Umbilical cord (tissue), 2 donors: ENCODE measurements at places on chromosomes 3 and 15.

- no peak for DNase-seq
Measured at GRCh38 chr3:25679642-25680302, 15.1 kb upstream of the TOP2B start.

DNA sequence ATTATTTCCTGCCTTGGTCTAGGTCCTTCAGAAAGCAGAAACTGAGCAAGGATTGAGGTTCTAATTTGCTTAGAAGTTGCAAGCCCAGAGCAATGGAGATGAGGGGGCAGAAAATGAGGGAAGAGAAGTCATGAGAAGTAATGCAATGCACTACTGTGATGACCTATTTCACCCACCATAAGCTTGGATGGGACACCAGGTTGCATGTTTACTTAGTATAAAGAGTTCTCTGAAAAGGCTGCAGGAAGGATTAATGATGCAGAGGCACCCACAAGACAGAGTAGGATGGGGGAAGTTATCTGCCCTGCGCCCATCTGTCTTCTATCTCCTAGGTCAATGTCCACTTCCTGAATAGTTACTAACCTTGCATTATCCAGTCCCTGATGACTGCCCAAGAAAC is 84.8 kb upstream of the SNRK start:
- no peak for DNase-seq

DNA sequence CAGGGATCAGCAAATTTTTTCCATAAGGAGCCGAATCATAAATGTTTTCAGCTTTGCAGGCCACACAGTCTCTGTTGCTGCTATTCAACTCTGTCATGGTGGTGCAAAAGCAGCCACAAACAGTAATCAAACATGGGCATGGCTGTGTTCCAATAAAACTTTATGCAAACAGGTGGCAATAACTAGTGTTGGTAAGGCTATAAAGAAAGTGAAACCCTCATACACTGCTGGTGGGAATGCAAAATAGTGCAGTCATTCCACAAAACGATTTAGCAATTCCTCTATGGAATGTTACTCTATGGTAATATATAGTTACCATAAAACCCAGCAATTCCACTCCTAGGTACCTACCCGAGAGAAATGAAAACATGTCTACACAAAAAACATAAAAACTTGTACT is 14.0 kb upstream of the MRPS25 start:
- DNase-seq: no peak

- DNase-seq: no peak
Measured at GRCh38 chr3:195007766-195008165, 263.2 kb downstream of the XXYLT1 start.

GRCh38 chr3:15159501-15160136 is 46.4 kb upstream of the CAPN7 start:
- no peak for DNase-seq

GRCh38 chr3:126911162-126912026 is 71.5 kb upstream of the PLXNA1 start:
- peak; percentile 42 for DNase-seq

DNA sequence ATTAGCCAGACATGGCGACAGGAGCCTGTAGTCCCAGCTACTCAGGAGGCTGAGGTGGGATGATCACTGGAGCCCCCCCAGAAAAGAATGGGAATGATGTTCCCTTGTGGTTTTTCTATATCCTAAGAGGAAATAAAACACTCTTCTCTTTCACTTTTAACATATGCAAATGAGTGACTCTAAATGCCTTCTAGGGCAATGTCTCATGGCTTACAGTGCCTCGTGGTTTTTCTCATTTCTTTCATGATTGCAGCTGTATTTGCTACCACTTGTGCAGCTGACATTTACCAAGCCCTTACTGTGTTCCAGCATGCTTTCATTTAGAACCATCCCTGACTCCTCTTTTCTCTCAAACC is 26.4 kb downstream of the STOML1 start:
- DNase-seq: peak; percentile 46

DNA sequence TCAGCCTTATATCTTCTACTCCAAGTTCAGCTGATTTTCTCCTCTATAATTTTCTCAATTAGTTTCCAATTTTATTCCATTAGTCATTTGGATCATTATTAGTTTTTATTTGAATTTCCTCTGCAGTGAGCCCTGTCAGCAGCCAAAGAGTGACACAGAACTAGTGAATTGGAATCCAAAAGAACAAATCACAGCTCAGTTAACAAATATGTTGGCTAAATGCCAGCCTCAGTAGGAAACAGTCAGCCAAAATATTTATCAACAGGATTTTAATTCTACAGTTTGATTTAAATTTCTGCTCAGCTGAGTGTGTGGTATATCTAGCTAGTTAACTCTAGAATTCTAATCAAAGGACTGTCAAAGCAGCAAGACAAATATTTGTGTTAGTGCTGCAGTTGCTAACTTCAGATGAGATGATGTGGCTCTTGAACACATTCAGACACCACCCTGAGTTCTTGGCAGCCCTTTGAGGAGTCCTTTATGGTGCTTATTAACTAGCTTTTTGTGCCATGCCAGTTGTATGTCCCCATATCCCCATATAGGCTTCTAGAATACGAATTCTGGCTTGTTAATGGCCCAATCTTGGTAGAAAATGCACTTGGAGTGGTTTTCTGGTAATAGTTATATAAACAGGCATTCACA is 194.5 kb downstream of the CPNE4 start:
- DNase-seq: no peak

DNA sequence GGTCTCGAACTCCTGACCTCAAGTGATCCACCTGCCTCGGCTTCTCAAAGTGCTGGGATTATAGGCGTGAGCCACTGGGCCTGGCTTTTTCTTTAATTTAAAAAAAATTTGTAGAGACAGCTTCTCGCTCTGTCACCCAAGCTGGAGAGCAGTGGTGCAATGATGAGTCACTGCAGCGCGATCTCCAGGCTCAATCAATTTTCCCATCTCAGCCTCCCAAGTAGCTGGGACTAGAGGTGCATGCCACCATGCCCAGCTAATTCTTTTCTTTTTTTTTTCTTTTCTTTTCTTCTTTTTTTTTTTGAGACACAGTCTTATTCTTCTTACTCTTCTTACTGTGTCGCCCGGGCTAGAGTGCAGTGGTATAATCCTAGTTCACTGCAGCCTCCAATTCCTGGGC is 19.8 kb downstream of the TUBGCP4 start:
- DNase-seq: no peak

- no peak for DNase-seq
Measured at GRCh38 chr15:100940767-100941379, 21.7 kb downstream of the LRRK1 start.

DNA sequence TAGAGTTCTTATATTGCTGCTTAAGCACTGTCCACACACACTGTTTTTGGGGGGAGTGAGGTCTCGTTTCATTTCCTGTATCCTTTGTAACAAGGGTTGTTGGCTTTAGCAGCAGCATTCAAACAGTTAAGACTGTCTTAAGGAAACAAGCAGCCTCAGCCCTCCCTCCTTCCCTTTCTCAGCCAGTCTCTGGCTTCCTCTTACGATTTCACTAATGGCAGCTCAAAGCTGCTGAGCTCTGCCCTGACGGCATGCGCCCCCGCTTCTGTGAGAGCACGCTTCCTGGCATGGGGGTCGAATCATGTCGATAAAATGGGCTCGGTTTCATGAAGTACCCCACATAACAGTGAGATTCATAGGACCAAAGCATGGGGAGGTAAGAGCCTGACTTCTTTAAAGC is 105.0 kb downstream of the KLHL25 start:
- DNase-seq: peak; percentile 88

DNA sequence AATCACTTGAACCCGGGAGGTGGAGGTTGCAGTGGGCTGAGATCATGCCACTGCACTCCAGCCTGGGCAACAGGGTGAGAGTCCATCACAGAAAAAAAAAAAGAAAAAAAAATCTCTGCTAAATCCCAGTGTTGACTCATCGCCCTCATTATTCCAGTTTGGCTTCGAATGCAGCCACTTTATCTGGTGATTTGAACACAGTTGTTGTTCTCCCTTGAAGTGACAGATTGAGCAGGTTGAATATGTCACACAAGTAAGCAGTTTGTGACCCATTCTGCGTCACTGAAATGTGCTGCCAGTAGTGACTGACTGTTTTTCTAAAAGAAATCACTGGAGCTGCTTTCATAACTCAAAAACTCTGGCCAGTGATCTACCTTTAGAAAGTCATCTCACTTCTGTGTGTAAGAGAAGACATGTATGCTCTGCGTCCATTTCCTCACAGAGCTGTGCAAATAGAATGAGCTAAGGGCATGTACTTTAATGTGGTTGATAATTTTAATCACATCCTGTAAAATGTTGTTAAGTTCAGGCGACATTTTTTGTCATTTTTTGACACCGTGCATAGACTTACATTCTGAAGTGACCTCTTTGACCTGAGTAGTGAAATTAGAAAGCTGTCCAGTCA is 12.5 kb downstream of the DOCK3 start:
- DNase-seq: no peak

DNA sequence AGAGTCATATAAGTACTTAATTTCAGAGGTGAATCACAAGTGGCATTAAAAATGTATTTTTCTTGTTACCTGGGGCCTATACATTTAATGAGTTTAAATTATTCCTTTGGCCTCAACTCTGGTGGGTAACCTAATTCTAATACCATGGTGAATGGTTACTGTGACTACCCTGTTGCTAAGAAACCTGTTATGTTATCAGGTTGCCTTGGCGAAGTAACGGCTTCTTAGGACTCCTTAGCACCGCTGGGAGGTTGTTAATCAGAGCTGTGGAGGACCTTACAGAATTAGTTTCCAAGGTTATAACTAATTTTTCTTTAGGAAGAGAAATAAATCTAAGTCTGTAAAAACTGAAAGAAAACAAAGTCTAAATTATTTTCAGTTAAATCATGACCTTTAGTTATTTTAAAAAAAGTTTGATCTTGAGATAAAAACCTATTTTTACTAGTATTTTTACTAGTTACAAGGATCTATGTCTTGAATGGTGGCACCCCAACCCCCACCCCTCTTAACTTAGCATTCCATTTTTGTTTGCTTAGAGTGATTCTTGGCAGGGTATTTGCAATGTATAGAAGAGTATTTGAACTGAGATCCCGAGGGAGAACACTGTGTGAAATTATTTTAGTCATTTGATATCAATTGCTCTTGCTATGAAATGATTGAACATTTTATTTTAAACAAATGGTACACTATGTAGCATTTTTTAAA is 155.5 kb downstream of the FNDC3B start:
- DNase-seq: no peak

DNA sequence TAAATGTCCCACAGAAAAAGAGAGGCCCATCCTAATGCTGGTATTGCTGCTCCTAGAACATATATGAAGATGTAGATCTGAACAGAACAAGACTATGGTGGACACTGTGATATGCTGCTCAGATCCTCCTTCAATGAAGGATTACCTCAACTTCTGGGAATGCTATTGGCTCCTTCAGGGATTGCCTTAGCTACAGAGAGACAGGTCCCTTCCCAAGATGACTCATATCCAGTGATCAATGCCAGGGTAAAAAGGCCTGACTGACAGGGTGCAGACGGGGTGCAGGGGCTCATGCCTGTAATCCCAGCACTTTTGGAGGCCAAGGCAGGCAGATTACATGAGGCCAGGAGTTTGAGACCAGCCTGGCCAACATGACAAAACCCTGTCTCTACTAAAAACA is 20.5 kb upstream of the STAG1 start:
- DNase-seq: no peak

- DNase-seq: no peak
Measured at GRCh38 chr3:156792114-156792513, 34.0 kb upstream of the LEKR1 start.

DNA sequence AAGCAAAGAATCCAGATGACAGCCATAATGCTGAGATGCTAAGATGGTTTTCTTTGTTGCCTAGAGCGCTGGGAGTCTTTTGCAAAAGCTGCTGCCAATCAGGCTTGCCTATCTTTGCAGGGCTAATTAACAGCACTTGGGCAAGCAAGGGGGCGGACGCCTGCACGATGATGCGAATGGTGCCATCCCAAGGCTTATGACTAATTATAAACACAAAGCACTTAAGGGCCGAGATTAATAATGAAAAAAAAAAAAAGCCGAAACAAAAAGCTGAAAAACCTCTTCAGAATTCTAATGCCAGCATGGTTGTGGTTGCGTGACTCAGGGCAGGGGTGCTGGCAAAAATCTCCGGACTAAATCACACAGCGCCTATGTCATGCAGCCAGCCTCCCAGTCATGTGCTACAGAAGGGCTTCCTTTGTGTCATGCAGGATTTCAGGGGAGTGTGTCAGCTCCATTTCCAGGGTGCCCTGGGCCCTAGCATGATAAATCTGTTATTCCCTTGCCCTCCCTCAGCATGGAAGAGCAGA is 185.0 kb upstream of the ANKRD28 start:
- DNase-seq: no peak

DNA sequence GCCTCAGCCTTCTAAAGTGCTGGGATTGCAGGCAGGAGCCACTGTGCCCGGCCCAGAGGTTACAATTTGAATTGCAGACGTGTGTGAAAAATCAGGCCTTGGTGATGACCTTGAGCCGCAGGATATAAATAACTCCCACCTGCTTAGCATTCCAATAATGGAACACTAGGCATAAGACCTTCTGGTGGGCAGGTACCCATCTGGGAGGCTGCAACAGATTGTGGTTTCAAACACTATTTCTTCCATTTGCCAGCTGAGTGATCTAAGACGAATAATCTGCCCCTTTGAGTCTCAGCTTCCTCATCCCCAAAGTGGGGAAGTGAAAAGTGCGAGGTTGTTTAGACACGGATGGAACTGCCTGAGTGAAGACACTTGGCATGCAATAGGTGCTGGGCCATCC is 47.7 kb upstream of the HERC1 start:
- DNase-seq: no peak

DNA sequence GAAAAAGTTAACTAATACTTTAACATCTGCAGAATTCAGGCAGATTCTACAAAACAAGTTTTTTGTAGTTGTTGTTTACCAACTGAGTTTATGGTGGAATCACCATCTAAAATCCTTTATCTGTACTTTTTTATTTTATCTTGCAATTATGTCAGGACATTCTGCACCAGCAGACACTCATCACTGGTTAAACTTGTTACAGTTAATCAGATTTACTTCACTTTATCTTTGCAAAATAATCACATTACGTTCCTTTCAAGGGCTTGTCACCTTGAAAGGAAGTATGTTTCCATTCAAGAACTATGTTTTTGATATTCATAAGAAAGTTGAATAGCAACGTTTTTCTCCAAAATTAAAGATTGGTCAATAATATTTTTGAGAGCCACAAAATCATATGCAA is 796.6 kb upstream of the ROBO1 start:
- DNase-seq: no peak

GRCh38 chr3:43254125-43254524 is 32.2 kb upstream of the SNRK start:
- no peak for DNase-seq

GRCh38 chr3:178671791-178672190 is 135.6 kb downstream of the KCNMB2 start:
- DNase-seq: peak; percentile 83

GRCh38 chr3:168611826-168612225 is 516.1 kb upstream of the GOLIM4 start:
- no peak for DNase-seq

DNA sequence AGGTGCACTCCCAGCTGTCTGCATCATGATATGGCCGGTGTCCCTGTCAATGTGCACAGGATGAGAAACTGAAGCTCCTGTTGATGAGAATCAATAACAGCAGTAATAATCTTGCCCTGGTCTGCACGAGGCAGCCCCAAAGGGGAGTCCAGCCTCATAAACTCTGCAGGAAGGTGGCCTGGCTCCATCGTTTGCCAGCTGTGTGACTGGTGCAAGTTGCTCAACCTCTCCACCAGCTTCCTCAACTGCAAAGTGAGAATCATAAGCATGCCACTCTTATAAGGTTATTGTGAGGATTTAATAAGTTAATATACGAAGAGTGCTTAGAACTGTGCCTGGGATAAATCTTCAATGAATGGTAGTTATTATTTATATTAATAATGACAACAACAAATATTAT is 203.4 kb upstream of the HES1 start:
- no peak for DNase-seq

- no peak for DNase-seq
Measured at GRCh38 chr3:108780235-108780634, 23.0 kb upstream of the RETNLB start.
